ENCODE measurements at places on chromosomes 13 and 19.

GRCh38 chr19:58575183-58576041 lies 2.3 kb upstream of the MZF1 start:
- DNase-seq = peak; percentile 76

- DNase-seq = no peak
Measured at GRCh38 chr13:57644106-57644505, 12.6 kb downstream of the PCDH17 start.

GRCh38 chr13:21308906-21309305 lies 132.4 kb downstream of the MRPL57 start:
- no peak for DNase-seq

DNA sequence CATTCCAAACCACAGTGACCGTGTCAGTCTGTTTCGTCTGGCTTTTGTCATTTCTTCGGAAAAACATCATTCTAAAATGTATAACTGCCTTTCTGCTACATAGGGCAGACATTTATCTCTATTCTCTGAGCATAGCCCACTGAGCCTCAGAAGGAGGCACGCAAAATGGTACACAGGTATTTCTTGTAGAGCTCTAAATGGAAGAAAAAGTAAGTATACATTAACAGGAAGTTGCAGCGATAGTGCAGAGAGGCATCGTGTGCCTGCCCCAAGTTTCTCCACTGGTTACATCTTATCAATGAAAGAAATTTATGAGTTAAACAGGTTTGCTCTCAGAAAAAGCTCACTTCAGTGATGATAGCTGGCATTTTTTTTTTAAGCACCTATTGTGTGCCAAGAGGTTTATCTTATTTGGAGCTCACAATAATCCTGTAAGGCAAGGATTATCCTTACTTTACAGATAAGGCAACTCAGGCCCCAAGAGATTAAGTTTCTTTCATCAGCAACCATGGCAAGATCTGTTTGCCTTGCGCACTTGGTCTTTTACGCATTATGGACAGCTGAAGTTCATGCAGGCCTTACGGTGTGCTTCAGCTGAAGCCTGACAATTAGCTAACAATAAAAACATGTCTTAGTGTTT lies 1.2 kb upstream of the RCBTB2 start:
- no peak for DNase-seq

- no peak for DNase-seq
Measured at GRCh38 chr19:36254848-36255247, 39.9 kb downstream of the ZNF146 start.

DNA sequence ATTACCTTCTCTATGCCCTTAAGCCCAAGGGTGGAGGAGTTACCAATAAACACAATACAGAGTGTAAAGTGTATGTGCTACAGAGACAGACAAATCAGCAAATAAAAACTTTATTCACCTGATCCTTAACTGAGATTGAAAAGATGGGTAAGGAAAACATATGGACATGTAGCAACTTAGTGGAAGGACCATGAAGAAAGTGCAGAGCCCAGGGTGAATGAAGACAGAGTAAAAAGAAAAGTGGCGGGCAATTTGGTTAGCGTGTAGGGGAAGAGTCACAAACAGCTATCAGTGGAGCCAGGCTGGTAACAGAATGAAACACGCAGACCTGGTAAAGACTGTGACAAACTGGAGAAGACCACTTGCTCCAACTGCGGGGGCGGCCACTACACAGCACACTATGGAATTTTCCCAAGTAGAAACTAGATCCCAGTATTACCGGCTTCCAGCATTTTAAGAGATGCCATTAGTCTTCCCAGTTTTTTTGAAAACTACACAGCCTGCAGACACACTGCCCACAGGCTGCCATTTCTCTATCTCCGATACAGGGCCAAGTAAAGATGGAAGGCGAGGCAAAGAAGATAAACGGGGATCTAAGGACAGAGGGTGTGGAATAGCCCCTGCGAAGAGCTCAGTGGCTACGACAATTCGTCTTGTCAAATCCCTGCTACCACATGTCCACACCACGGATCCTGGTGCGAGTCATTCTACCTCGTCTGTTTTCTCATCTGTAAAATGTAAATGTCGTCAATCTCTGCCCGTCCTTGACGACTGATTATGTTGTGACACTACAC lies 1.2 kb downstream of the UQCRFS1 start:
- no peak for DNase-seq

DNA sequence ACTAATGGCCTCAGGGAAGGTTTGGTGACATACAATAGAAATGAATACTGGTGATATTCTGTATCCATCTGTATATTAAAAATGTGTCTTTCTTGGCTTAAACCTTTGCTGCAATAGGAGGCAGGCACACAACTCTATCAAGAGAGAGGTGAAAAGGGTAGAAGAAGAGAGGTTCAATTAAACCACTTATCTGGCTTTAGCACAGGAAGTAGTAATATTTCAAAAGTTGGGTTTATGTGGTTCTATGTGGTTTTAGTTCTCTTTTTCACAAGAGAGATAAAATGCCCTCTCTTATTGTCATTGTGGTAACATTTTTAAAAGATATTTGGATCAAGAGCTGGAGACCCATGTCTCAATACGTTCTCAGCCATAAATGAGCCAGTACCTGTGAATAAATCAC lies 146.2 kb upstream of the FNDC3A start:
- DNase-seq = no peak

GRCh38 chr13:109370496-109370895 lies 415.9 kb downstream of the IRS2 start:
- no peak for DNase-seq

GRCh38 chr13:27489456-27489855 lies 39.1 kb upstream of the MTIF3 start:
- no peak for DNase-seq

- no peak for DNase-seq
Measured at GRCh38 chr13:46377554-46377953, 9.5 kb downstream of the RUBCNL start.

DNA sequence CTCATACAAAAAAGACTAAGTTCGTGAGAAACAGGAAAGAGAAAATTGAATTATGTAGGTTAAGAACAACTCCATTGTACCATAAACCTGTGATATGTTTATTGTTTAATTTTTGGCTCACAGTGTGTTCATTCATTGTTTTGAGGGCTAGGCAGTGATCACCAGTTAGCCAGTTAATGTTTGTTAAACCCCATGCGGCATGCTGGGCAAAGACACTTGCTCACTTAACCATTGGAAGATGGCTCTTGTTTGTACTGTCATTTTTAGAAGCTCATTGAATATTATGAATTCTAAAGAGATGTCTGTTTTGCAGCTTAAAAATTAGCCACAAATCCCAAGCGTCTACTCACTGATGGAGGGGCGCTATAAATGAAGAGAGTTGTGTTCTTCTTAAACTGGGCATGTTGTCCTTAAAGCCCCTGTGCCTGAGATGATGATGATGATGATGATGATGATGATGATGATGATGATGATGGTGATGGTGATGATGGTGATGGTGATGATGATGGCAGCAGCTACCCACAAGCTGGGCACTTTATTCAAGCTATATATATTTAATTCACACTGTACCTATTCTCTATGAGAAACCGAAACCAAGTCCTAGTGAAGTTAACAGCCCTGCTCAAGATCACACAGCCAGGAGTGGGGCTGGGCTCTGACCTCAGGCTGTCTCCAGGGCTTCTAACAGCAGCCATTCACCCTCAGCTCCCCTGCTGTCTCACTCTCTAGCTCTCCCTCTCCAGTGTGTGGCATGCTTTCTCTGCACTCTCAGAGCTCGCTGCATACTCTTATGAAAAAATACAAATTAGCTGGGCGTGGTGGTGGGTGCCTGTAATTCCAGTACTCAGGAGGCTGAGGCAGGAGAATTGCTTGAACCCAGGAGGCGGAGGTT lies 169.1 kb downstream of the SHISA2 start:
- DNase-seq = no peak

- DNase-seq = no peak
Measured at GRCh38 chr13:106714271-106714982, 146.5 kb upstream of the ARGLU1 start.

GRCh38 chr13:75285310-75285709 lies 196.7 kb downstream of the TBC1D4 start:
- no peak for DNase-seq

DNA sequence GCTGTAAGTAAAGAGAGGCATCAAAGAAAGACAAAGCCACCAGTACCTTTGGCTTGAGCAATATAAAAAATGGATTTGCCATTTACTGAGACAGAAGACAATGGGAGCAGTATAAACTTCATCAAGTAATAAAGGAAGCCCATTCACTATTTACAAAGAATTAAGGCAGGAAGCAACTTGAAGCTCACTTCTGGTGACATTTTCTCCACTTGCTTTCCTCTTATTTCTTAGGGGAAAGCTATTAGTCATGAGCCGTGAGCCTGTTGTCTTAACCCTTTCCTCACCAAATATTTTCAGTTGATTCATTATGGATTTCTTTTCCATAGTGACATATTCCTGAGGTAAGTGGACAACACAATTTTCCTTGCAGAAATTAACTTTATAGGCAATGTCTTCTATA lies 156.8 kb downstream of the DNAJC3 start:
- no peak for DNase-seq

DNA sequence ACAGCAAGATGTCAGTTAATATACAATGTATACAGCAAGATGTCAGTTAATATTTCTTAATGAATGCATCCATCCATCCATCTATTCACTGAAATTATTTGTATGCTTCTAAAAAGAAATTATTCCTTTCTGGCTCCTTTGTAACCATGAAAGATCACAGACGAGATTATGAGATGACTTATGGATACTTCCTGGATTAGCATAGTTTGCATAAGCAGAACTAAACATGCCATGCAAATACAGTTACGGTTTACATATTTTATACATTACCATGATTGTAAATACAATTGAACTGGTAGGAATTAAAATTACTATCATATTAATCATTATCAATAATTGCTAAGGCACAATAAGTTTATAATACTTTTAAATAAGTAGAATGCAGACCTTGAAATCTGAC lies 32.7 kb downstream of the NALCN start:
- DNase-seq = no peak

- DNase-seq = no peak
Measured at GRCh38 chr13:97986835-97987234, 33.4 kb downstream of the IPO5 start.

GRCh38 chr19:35013041-35013819 lies 13.1 kb downstream of the GRAMD1A start:
- peak; percentile 15 for DNase-seq

- peak; percentile 62 for DNase-seq
Measured at GRCh38 chr19:18932216-18932841, 8.7 kb downstream of the HOMER3 start.

DNA sequence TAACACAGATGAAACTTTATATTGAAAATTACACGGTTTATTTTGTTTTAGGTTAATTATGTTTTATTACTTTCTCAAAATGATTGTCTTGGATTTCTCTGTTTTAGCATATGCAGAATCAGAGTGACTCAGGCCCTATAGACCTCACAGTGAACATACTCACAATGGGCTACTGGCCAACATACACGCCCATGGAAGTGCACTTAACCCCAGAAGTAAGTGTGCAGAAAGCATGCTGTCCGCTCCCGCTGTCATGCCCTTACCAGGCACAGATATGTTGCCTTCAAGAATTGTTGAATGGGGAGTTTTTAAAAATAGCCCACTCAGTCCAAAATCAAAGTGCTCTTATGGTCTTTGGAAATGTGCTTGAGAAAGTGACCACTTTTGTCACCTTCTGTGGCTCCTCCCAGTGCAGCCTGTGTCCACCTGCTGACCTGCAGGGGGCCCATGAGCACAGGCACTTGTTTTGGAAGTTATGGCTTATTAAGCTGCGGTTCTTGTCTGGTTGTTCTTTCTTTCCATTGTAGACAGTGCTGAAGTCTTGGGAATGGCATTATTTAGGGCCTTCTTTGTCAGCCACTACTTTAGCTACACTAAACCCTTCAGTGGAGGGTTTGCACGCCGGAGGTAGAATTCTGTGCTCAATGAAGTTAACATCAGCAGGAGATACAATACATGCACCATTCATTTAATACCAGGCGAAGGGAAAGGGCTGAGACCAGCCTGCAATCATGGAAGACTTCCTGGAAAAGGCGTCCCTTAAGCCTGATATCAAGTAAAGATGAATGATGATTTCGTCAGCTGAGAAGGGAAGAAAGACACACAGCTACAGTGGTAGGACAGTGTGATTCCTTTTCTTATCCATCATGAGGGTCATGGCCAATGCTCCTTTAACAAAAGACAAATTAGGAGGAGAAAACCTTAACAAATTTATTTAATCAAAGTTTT lies 36.7 kb downstream of the CUL4A start:
- DNase-seq = no peak

DNA sequence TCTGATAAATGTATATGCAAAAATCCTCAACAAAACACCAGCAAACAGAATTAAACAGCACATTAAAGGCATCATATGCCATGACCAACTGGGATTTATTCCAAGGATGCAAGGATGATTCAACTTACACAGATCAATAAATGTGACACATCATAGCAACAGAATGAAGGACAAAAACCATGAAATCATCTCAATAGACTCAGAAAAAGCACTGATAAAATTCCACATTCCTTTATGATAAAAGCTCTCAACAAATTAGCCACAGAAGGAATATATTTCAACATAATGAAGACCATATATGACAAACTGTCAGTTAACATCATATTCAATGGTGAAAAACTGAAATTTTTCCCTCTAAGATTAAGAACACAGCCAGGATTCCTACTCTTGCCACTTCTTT lies 691.6 kb downstream of the DIAPH3 start:
- no peak for DNase-seq

GRCh38 chr13:107367258-107367657 lies 799.3 kb upstream of the ARGLU1 start:
- DNase-seq = no peak

DNA sequence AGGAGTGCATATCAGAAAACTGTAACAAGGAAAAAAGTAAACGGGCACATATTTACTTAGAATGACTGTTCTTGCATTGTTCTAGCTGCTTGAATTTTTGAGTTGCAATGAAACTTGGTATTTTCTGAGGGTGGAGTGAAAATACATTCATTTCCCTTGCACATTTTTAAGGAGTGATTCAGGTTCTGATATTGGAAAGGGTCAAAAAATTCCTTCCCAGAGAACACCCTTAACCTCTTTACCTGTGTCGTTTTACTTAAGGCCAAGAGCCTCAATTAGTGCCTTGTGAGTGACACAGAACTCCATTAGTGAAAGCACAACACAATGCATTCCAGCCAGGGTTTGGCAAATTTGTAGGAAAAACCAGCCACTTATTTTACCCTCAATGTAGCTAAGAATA lies 2.3 kb downstream of the ITGBL1 start:
- DNase-seq = no peak

GRCh38 chr13:67464154-67464553 lies 234.0 kb upstream of the PCDH9 start:
- no peak for DNase-seq

DNA sequence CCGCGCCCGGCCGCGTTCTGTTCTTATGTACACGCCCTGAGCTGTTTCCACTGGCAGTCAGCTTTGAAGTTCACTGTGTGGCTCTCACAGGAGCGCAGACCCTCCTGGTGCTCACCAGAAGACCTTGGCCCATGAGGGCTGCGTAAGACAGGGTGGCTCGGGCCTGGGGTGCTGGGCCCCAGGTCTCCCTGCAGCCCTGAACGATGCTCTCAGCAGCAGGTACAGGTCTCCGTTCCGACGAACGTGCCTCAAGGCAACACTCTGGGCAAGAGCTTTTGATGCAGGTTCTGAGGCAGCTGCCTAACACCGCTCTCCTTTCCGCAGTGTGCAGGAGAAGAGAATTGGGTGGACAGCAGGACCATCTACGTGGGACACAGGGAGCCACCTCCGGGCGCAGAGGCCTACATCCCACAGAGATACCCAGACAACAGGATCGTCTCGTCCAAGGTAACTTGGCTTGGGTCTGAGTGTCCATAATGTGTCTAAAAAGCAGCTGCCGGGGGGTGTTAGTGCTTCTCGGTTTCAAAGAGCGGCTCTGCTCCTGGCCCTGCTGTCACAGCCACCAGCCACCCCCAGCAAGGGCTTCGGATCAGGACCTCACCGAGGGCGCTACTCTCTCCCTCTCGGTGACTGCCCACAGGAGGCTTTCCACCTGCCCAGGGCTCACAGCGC lies 95.1 kb downstream of the ATP11A start:
- DNase-seq = no peak

Measured in NCI-H460 (cell line).